Astrocyte (in vitro differentiated cells and primary cell): ENCODE measurements at places on chromosomes 12 and 14. TPM values are rescaled to one million over a fixed set of nuclear protein-coding genes. Genes with fewer than 3 reads are reported as not detected.

The PRB2 gene
- total RNA-seq: not detected in 2 replicates

The GTF2H3 gene
- total RNA-seq: 41.2 and 41.8 TPM in 2 replicates

The PIK3C2G gene
- total RNA-seq: 0.05 TPM in 1 of 2 replicates, not detected in the other

The FSCB gene
- total RNA-seq: not detected in 2 replicates

The PLCZ1 gene
- not detected in 2 replicates for total RNA-seq

The IFT43 gene
- 29.4 and 35.2 TPM in 2 replicates for total RNA-seq

- H3K36me3 ChIP-seq: no peaks in the 10 kb centered on the region
- peak; percentile 1 for DNase-seq
- H3K4me3 ChIP-seq: no peak overlapping the region
Measured at GRCh38 chr12:119512772-119513497, 80.6 kb upstream of the TMEM233 start.

DNA sequence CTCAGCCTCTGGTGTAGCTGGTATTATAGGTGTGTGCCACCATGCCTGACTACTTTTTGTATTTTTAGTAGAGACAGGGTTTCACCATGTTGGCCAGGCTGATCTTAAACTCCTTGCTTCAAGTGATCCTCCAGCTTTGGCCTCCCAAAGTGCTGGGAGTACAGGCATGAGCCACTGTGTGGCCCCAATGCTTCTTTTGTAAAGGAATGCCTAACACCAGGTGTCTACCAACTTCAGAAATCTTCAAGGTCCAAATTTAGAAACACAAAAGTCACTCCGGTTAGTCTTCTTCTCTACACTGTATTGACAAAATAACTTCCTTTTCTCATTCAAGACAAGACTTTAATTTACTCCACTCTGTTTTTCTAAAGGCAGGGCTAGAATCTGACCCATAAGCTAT is 188.7 kb downstream of the PRKD1 start:
- H3K27ac ChIP-seq: no peak overlapping the region
- H3K27me3 ChIP-seq: no peaks in the 10 kb centered on the region
- H3K4me1 ChIP-seq: peaks cover 8% of the 10 kb centered on the region
- H3K4me3 ChIP-seq: no peak overlapping the region

DNA sequence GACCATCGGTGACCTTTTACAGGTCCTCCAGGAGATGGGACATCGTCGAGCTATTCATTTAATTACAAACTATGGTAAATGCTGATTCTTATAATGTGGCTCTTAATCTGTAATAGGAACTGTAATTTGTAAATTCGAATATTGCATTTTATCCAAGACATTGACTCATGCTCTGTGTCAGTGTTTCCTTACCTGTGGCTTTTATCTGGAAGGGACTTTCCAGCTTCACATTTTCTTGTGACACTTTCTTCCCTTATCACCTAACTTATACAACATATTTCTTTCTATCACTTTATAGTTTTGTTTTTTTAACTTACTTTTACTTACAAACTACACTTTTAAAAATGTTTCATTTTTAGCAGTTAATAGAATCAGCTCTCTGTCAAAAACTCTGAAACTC is 14.8 kb downstream of the IRAK3 start:
- H3K36me3 ChIP-seq: no peaks in the 10 kb centered on the region
- no peaks in the 10 kb centered on the region for H3K4me1 ChIP-seq
- no peak overlapping the region for H3K4me3 ChIP-seq

- peaks cover 11% of the 10 kb centered on the region for H3K4me1 ChIP-seq
- peak; percentile 76 for DNase-seq
- peak overlapping the region; percentile 81 for H3K27ac ChIP-seq
- H3K27me3 ChIP-seq: no peaks in the 10 kb centered on the region
Measured at GRCh38 chr14:22190411-22191191, 398.4 kb downstream of the DAD1 start.

GRCh38 chr12:109047081-109047805 is 5.1 kb upstream of the USP30 start:
- no peaks in the 10 kb centered on the region for H3K36me3 ChIP-seq
- H3K27me3 ChIP-seq: peaks cover 4% of the 10 kb centered on the region
- H3K4me3 ChIP-seq: no peak overlapping the region
- DNase-seq: peak; percentile 16

- DNase-seq: no peak
- H3K36me3 ChIP-seq: peaks cover 4% of the 10 kb centered on the region
- no peaks in the 10 kb centered on the region for H3K27me3 ChIP-seq
- H3K4me1 ChIP-seq: peaks cover 7% of the 10 kb centered on the region
Measured at GRCh38 chr12:65326616-65327015, 48.1 kb downstream of the MSRB3 start.

DNA sequence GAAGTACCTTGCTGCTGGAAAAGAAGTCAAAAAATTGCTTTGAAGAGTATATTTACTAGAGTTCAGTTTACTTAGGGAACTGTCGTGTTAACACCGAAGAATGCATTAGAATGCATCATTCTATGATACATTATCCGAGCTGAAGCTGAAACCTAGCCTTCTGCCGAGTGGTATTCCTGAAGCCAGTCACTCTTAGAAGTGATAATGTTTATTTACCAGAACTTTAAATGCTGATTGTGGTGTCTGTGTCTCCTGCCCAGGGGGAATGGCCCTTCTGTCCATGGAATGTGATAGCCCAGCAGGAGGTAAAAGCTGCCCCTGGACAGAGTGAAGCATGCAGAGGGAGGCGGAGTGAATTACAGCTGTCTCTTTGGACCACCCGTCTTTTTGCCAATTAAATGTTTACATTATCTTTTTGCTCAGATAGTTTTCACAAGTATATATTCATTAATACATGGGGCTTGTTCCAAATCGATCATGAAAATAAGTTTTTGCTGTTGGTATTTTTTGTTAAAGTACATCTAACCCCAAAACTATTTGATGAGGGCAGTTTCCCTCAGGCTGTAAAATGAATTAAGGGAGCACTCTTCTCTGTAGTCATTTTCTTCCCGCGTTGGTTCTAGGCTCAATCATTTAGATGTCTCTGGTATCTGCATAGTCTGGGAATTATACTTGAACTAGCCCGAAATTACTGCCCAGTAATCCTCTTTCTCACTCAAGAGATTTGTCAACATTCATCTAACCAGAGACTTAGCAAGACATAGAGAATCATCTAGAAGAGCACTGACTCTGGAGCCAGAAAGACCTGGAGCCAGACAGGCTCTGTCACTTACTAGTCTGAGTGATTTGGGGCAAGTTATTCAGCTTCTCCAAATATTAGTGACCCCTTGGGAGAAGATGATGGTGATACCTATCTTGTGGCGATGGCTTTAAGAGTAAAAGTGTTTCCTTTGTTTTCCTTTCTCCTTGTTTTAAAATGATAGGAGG is 147.6 kb downstream of the CRADD start:
- H3K27ac ChIP-seq: no peak overlapping the region
- peaks cover 20% of the 10 kb centered on the region for H3K4me1 ChIP-seq
- H3K27me3 ChIP-seq: no peaks in the 10 kb centered on the region
- H3K36me3 ChIP-seq: no peaks in the 10 kb centered on the region
